Activated CD4-positive, alpha-beta memory T cell treated with anti-CD3 and anti-CD28 coated beads, Interleukin-2, amount 10 ng/mL, durations not matched to agents 7 days and 5 days (primary cell): ENCODE measurements at places on chromosomes 16 and 17.

DNA sequence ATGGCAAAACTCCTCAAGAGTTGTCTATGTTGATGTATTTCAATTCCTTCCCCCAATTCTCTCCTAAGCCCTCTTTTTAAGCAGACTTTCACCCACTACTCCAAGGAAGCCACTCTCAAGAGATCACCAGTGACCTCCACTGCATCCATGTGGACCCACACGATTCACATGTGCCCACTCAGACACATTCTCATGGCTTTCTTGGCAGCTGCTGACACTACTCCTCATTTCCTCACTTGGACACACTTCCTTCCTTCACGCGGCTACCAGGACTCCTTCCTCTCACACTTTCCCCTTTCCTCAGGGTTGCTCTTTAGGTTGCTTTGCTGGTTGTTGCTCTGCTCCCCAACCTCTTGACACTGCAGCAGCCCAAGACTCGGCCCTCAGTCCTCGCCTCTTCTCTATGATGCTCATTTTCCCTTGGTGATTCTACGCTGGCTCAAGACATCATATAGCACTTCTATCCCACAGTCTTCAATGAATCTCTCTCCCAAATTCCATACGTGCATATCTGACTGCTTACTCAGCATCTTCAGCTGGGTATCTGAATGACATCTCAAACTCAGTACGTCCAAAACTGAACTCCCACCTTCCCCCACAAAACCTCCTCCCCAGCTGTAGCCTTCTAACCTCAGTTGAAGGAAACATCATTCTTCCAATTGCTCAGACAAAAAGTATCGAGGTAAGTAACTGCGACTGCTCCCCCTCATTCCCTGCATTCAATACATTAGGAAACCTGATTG is 28.2 kb downstream of the HELZ start:
- DNase-seq = no peak

DNA sequence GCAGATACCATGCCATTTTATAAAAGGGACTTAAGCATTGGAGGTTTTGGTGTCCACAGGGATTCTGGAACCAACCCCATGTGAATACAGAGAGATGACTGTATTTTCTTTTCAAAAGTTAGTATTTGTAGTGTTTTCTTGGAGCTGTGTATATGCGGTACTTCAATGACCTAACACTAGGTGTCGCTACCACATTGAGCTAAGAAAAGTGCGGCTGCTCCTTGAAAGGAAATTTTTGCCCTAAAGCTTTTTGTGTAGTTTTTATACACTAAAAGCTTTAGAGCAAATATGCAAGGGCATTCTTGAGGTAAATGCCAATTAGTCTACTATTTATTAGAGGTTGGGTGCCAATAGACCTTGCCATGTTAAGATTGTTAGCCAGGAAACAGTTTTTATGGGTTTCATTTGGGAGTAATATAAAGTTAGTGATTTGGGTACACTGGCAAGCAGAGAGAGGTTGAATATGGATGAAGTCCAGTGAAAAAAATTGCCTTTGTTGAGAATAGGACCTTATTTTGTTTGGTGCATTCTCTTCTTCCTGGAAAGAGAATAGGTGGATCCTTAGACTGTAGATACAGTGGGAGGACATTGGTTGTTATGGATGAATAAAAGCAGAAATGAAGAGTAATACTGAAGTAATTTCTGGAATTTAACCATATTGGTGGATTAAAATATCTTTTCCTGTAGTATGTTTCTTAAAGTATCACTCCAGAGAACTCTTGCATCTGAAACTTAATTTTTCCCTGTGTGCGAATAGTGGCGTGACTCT is 43.3 kb downstream of the BCAS3 start:
- peak; percentile 30 for DNase-seq

GRCh38 chr16:71709229-71709781 is 15.2 kb downstream of the PHLPP2 start:
- DNase-seq = no peak

DNA sequence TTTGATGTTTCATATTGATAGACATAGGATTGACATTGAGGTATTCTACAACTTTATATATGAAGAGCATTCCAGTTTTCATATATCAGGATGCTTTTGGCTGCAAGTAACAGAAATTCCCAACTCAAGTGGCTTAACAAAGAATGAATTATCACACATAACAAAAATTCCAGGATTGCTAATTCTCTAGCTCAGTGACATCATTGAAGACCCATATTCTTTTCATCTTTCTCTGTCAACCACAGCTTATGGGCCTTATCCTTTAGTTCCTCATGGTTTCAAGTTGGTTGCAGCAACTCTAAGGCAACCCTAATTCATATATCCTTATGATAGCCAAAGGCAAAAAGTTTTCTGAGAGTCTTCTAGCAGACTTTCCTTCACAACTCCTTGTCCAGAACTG is 91.5 kb upstream of the HAS3 start:
- DNase-seq = no peak

DNA sequence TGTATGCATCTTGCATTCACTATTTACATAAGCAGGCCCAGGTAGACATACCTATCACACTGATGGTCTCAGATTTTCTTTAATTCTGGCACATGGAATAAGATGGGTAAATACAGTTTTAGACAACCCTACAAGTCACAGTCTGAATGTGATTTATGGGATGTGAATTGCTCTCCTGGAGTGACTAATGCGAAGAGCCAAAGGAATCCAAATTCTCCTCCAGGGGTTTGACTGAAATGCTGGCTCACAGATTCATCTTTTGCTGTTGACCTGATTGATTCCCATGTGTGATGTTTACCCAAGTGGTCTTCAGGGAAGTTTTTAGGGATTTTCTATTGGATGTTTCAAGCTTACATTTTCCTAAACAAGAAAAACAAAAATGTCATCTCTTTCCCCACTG is 277.9 kb upstream of the MON1B start:
- no peak for DNase-seq

DNA sequence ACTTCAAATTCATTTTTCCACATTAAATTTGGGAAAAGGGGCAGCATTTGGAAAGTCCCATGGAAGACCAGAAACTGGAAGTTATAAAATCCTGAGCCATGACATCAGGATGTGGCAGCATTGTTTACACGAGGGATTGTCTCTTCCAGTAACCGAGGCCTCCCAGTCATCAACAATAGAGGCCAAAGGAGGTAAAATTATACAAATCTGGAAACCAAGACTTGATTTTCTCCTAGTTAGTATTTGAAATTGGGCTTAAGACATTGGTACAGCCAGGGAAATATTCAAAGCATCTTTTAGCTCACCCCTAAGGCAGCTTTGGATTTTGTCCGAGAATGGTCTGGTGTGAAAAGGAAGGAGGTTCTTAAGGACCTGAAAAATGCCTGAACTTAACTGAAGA is 251.6 kb upstream of the FOXF1 start:
- DNase-seq = no peak

GRCh38 chr16:51392521-51393187 is 241.6 kb upstream of the SALL1 start:
- DNase-seq = no peak

DNA sequence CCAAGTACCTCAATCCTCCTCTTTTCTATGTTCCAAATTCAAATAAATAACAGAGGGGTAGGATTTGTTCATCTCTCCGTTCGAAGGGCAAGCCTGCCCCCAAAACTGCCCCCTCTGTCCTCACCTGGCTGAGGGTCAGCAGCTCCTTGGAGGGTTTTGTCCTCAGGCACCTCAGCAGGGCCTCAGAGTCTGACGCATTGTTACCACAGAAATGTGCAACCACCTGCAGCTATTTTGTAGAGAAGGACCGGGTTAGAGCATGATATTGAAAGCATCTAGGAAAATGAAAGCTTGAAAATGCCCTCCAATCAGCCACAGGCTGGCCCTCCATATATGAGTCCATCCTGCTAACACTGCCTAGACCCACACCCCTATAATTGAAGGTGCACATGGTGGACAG is 13.9 kb downstream of the CES5A start:
- no peak for DNase-seq

DNA sequence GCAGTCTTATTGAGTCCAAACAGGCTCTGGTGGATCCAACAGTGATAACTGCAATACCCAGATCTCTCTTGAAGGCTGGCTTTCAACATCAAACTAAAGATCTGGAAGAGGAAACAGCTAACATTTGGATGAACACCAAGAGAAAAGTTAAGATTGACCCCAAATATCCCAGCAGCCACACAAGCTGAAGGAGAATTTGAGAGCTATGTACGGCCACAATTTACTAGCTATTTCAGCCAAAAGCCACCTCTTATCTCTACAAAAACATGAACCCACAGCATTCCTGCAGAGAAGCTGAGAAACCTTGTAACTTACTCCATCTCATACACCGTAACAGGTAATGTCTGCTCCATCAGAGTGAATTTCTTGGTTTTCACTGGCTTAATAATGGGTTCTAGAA is 14.3 kb downstream of the EFTUD2 start:
- no peak for DNase-seq

- DNase-seq = peak; percentile 99
Measured at GRCh38 chr17:56833809-56834379, at the start of the genes C17orf67 and DGKE. TSS of gene C17orf67 (minus strand) at chr17:56833920. CDS start at chr17:56815810, 18,110 bp downstream. TSS of gene DGKE (plus strand) at chr17:56834151. CDS start at chr17:56834796, 645 bp downstream.

GRCh38 chr16:89615596-89616090 is 2.2 kb downstream of the DPEP1 start:
- no peak for DNase-seq

- no peak for DNase-seq
Measured at GRCh38 chr16:13307255-13307654, 405.9 kb downstream of the SHISA9 start.

DNA sequence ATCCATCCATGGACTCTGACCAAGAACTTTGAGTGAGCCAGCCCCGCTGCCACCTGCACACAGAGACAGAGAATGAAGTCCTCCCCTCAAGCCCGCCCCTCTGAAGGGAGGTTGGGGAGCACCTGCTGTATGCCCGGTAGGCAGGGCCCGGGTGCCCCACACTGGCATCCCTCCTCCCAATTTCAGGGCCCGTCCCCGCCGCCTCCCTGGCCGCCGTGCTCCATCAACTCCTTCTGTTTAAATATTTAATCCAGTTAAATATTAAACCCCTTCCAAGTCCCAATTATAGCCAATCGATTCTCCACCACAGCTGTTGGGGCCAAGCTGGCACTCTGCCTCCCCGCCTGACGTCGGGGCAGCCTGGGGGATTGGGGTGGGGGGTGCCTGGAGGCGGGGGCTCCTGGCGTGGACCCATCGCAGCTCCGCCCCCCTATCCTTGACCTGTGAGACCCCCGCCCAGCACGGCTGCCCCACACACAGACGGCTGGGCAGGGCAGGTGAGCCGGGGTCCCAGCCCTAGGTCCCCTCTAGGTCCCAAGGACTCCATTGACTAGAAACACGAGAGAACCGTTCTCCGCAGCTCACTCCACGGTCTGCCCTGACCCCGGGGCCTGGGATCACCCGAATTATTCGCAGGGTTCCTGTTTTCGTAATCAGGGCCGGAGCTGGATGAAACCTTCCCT is 18.0 kb upstream of the CACNA1H start:
- DNase-seq = no peak

DNA sequence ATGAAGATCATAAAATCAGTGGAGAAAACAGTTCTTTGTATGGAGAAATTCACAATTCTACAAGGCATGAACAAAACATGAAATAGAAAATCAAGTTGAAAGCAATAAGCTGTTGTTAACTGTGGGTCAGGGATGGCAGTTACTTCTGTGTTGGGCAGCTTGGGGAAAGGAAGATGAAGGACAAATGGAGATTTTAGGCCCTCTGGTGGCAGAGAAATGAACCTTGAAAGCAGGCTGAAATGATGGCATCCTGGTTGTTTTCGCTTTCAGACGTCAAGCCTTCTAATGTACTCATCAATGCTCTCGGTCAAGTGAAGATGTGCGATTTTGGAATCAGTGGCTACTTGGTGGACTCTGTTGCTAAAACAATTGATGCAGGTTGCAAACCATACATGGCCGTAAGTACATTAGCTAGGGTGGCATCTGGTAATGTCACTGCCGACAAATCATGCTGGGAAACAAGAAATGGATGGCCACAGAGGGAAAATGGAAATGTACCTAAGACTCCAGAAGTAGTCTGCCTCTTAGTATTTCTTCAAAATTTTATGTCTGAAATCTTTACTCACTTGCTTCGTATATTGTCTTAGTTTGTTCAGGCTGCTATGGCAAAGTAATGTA is 108.9 kb downstream of the MAP2K6 start:
- no peak for DNase-seq

DNA sequence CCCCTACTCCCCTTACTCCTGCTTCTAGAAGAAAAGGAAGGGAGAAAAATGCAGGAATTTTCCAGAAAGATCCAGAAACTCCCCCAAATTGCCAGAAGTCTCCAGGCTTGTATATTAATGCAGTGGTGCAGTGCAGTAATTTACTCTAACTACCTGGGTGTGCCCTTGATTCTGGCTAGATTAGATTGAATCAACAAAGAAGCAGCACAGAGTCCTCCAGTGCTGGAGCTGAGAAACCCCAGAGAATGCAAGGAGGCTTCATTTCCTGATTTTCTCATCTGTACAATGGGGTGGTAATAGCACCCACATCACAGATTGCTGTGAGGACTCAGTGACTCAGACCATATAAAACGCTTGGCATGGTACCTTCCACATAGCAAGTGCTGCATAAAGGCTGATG is 247.3 kb upstream of the RPL38 start:
- DNase-seq = no peak

DNA sequence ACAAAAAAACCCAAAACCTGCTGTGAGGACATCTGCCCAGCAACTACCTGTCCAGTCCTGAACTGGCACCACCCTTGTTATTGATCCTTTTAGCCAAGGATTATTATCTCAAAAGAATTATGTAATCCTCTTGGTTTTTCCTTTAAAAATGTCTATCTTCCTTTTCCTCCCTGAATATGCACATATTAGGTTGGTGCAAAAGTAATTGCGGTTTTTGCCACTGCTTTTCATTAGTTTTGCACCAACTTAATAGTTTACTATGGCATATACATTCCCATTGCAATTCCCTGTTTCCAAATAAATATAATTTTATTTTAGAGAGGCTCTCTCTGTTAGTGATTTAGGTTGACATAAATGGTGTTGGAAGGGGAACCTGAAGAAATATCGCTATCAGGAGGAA is 51.3 kb downstream of the MPHOSPH6 start:
- DNase-seq = no peak

- DNase-seq = peak; percentile 76
Measured at GRCh38 chr17:41962768-41963434, 3.7 kb upstream of the CNP start.

DNA sequence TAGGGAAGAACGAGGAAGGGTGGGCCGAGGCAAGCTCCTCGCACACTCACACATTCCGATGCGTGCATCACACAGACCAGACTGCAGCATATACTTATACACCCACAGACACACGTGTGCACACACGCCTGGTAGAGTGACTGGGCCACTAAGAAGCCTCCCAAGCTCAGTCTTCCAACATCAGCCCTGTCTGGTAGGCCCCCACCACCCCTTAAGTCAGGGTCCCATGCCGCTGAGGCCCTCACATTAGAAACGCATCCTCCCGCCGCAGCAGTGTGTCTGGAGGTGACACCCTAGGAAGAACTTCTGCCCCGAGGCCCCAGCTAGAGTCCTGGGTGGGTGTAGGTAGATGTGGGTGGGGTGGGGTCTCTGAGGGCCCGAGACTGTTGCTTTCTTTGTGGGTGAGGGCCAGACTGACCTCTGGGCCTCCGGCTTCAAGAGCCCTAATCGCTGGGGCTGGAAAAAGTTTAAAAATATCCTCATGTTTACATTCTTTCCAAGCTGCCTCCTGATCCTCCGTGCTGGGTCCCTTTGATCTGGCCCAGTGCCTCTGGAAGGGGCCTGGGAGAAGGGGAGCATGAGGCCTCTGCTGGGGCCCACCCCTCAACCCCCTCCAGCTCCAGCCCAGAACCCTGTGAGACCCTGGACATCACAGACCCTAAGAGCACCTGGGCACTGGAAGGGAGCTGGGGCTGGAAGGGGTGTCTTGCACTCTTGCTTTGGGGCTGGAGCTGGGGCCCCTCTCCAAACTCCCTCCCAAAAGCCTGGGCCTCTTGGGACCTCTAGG is 13.6 kb downstream of the CDH16 start:
- DNase-seq = no peak

- peak; percentile 60 for DNase-seq
Measured at GRCh38 chr17:8857919-8858318, 9.6 kb downstream of the PIK3R6 start.
